ENCODE measurements at places on chromosomes 7 and 10. TPM values are rescaled to one million over a fixed set of nuclear protein-coding genes. Genes with fewer than 3 reads are reported as not detected.

GDF2 gene
- not detected for total RNA-seq

URGCP gene
- total RNA-seq = 30.2 TPM

PKD2L1 gene
- total RNA-seq = 8.1 TPM

FOXI2 gene
- total RNA-seq = 0.20 TPM

PDLIM1 gene
- 151 TPM for total RNA-seq

C10orf88 gene
- 6.1 TPM for total RNA-seq

IFIT1B gene
- total RNA-seq = not detected

PNLIP gene
- total RNA-seq = not detected

BTBD16 gene
- total RNA-seq = not detected

LRRC18 gene
- total RNA-seq = 2.2 TPM

CRHR2 gene
- total RNA-seq = not detected

ADAM22 gene
- 1.2 TPM for total RNA-seq

CACNA2D1 gene
- total RNA-seq = 8.1 TPM

DNA sequence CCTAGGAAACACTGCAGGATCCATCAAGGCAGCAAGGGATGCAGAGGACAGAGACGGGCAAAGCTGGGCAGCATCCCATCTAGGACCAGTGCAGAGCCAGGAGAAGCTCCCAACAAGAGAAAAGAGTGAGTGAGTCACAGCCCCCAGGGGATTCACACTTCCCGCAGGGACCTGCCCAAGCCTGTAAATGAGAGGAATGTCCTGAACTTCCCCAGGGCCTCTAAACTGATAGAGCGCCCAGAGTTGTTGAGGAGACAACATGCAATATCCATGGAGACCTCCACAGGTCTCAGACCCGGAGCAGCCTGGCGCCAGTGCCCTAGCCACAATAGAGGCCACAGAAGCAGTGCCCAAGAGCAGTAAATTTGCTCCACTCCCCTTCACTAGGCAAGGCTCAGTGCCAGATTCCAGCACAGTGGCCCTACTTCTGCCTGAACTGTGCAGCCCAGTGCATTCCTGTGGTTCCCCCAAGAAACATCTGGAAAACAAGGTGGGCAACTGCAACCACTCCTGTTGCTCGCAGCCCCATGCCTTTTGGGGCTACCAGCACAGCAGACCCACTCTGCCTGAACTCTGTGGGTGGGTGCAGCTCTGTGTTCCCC, 567.5 kb downstream of the POM121L12 start:
- no peak for DNase-seq

GRCh38 chr7:134495546-134495945, 31.8 kb upstream of the AKR1B10 start:
- DNase-seq = no peak

GRCh38 chr10:48552946-48553564, 51.8 kb downstream of the ARHGAP22 start:
- no peak for DNase-seq

DNA sequence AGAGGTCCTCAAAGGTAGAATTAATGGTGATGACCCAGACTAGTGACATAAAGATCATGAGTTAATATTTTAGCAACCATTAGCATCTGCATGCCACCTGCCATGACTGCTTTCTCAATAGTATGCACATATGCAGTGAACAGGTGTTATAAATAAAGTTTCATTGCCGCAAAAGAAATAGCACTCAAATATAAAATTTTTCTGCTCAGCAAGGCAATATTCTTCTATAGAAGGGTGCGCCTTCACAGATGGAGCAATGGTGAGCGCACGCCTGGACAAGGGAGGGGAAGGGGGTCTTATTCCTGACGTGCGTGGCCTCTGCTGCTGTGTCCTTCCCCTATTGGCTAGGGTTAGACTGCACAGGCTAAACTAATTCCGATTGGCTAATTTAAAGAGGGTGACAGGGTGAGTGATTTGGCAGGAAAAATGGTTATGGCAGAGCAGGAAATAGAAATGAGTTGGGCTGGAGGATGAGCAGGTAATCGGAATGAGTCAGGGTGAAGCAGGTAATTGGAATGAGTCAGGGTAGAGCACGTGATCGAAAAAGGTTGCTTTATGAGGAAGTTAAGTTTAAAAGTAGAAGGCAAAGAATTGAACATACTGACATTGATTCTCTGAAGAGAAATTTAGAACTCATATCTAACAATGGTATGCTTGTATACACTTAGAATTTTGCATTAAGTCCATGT, 24.7 kb upstream of the TRIM24 start:
- DNase-seq = no peak

DNA sequence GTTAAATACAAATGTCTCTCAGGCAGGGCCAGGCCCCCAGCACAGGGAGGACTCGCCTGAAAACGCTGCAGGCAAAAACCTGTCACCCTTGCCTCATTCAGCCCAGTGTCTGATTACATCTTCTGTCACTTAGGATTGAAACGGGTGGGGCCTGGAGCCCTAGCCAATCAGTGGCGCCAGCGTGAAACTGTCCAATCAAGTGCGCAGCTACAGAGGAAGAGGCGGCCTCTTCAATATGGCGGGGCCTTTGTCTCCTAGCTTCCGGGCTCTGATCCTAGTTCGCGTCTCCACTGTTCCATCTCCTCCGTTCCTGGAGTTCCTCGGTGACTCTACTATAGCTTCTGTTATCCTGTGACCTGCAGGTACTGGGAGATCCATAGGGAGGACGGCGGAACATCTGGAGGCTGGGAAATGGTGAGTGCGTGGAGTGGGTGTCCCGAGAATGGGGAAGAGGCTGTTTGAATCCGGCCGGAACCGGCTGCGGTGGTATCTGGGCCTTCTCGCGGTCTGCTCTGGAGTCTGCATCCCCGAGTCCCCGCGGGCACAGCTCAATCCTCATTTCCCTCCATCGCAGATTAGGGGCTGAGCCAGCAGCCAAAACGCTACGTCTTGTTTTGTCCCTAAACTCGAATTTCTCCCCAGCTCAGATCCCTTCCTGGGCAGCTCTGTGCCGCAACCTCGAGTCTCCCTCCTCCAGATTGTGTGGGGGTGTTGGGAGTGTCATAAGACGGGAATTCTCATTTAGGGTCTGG, at the start of gene ZNF736:
Gene ZNF736 (plus strand): TSS at position 222 of the 752 bp plus-strand sequence. CDS start 190 bp downstream, at position 412.
- peak; percentile 94 for DNase-seq

GRCh38 chr7:47344171-47344955, 237.5 kb downstream of the TNS3 start:
- peak; percentile 15 for DNase-seq

- DNase-seq = no peak
Observed at GRCh38 chr7:43954524-43955228, 28.4 kb downstream of the UBE2D4 start.

GRCh38 chr7:135337977-135338550, 104.4 kb downstream of the STRA8 start:
- DNase-seq = no peak

GRCh38 chr10:27256299-27257189, 15.9 kb upstream of the ACBD5 start:
- DNase-seq = no peak

GRCh38 chr10:133012573-133013359, 70.4 kb upstream of the CFAP46 start:
- DNase-seq = peak; percentile 85

DNA sequence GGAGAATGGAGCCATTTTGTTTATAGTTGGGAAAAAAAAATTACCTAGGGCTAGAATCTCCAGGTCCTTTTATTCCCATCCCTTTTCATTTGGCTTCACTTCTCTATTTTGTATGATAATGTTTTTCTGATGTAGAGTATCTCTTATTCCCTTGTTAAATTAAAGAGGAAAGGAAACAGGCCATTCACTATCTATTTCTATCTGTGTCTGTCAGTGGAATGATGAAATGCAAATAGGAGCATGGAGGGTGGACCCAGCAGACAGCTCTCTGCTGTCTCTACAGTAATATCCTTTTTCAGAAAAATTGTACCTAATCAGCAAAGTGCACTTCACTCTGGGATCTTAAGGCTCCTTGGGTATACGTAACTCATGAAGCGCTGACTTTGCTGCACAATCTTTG, 136.0 kb downstream of the SRI start:
- no peak for DNase-seq

GRCh38 chr7:117587931-117588330, 108.1 kb downstream of the CFTR start:
- no peak for DNase-seq

GRCh38 chr7:131104596-131105293, 222.9 kb upstream of the MKLN1 start:
- DNase-seq = no peak

GRCh38 chr10:117348236-117348635, 27.0 kb downstream of the PDZD8 start:
- DNase-seq = no peak

GRCh38 chr10:6300106-6300783, 97.5 kb downstream of the PFKFB3 start:
- peak; percentile 44 for DNase-seq

GRCh38 chr10:99787782-99788445, 5.5 kb downstream of the ABCC2 start:
- DNase-seq = no peak

- no peak for DNase-seq
Observed at GRCh38 chr10:121578965-121579364, 19.3 kb downstream of the FGFR2 start.

DNA sequence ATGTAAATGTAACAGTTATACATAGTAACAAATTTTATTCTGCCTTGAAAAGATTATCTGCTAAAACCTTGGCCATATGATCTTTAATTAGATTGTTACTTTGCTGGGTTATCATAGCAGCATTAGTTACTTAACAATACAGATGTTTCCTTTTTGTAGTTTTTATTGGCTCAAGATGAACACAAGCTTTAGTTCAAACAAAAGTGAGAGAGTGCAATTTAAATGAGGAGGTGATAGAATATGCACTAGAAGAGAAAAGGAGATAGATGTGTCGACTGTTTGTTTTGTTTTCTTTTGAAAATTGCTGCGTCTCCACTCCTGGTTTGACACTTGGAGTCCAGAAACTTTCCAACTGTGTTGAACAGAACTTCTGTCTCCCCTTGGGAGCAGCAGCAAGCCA, 91.4 kb upstream of the CAV2 start:
- DNase-seq = no peak

GRCh38 chr10:76122056-76122455, 690.6 kb downstream of the LRMDA start:
- DNase-seq = no peak

DNA sequence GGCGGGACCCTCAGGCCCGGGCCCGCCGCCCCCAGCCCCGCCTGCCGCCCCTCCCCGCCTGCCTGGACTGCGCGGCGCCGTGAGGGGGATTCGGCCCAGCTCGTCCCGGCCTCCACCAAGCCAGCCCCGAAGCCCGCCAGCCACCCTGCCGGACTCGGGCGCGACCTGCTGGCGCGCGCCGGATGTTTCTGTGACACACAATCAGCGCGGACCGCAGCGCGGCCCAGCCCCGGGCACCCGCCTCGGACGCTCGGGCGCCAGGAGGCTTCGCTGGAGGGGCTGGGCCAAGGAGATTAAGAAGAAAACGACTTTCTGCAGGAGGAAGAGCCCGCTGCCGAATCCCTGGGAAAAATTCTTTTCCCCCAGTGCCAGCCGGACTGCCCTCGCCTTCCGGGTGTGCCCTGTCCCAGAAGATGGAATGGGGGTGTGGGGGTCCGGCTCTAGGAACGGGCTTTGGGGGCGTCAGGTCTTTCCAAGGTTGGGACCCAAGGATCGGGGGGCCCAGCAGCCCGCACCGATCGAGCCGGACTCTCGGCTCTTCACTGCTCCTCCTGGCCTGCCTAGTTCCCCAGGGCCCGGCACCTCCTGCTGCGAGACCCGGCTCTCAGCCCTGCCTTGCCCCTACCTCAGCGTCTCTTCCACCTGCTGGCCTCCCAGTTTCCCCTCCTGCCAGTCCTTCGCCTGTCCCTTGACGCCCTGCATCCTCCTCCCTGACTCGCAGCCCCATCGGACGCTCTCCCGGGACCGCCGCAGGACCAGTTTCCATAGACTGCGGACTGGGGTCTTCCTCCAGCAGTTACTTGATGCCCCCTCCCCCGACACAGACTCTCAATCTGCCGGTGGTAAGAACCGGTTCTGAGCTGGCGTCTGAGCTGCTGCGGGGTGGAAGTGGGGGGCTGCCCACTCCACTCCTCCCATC, 82.7 kb downstream of the PAX2 start:
- peak; percentile 90 for DNase-seq

- no peak for DNase-seq
Observed at GRCh38 chr7:17626235-17626634, 314.1 kb downstream of the SNX13 start.

- peak; percentile 85 for DNase-seq
Observed at GRCh38 chr7:801940-802381, 30.3 kb upstream of the SUN1 start.
